Tongue (tissue), 3 donors: ENCODE measurements at places on chromosomes 5 and 9. TPM values are rescaled to one million over a fixed set of nuclear protein-coding genes. Genes with fewer than 3 reads are reported as not detected.
A peak's percentile ranks its signal among the peaks of the same experiment; 100 is the strongest.

The CER1 gene
- total RNA-seq, result not detected

The TMC1 gene
- total RNA-seq, result 0.62 TPM

The HEXB gene
- 85.4 TPM for total RNA-seq

The ITGA2 gene
- total RNA-seq, result 26.1 TPM

The CNTLN gene
- total RNA-seq, result 20.5 TPM

The IL3 gene
- not detected for total RNA-seq

GRCh38 chr5:111364992-111365391, 140.8 kb downstream of the CAMK4 start:
- DNase-seq, result peak; percentile 14

- DNase-seq, result no peak
Observed at GRCh38 chr5:96638561-96638960, 23.6 kb upstream of the CAST start.

- DNase-seq, result no peak
Observed at GRCh38 chr5:118146824-118147223, 841.5 kb downstream of the DTWD2 start.

DNA sequence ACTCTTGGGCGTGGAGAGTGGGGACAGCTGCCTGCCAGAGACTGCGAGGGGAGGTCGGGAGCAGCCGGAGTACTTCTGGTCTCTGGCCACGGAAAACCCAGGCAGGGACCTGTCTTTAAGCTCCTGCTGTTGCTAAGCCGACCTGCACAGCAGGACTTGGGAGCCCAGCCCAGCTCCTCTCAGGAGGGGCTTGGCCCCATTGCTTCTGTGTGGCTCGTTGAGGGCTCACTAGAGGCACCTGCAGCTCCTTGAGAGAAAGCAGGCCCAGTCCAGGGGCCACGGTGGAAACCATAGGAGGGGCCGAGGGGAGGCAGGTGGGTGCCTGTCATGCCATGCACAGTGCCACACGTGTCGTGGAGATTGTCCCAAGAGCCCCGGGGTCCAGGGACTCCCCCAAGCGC, 3.3 kb upstream of the LCN2 start:
- DNase-seq, result no peak

DNA sequence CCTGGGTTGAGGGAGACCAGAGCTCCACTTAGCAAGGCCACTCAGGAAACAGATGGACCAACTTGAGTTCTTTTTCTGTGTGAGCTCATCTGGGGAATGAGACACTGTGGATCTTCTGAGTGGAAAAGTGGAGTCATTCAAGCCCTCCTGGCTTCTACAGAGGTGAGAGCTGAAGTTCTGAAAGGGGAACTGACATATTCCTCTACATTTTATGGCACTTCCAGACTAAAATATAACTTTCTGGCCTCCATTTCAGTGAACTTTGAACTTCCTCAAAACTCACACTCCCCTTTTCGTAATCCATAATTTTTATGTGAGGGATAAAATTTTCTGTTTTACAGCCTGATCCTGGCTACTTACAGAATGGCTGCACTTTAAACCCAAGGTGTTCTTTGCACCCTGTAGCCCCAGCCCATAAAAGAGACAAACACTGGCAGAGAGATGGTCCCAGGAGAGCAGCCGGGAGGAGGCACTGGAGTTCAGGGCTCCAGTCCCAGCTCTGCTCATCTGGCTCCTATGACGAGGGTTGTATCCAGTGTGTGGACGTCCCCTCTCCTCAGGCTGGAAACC, 10.8 kb downstream of the SPAAR start:
- DNase-seq, result peak; percentile 65

DNA sequence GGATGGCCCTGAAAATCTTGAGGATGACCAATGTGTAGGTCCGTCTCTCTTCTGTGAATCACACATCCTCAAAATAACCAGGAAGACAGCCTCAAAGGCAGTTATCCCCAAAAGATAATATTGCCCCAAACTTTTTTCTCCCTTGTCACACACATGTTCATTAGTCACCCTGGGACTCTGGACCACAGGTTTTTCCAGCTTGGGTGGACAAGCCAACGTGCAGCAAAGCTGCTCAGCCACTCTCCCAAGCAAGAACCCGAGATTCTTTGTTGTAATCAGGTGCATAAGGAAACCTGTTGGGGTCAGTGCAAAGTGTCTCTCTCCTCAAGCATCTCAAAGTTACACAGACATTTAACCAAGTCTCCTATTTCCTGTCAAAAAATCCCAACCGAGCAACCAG, 196.6 kb downstream of the GNA14 start:
- no peak for DNase-seq

DNA sequence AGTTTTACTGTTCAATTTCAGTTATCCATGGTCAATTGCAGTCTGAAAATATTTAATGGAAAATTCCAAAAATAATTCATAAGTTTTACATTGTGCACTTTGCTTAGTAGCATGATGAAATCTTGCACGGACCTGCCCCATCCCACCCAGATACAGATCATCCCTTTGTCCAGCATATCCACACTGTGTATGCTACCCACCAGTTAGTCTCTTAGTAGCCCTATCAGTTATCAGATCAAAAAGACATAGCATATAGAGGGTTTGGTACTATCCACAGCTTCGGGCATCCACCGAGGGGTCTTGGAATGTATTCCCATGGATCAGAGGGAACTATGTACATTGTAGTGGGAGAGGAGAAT, 97.7 kb downstream of the SLC44A1 start:
- no peak for DNase-seq

DNA sequence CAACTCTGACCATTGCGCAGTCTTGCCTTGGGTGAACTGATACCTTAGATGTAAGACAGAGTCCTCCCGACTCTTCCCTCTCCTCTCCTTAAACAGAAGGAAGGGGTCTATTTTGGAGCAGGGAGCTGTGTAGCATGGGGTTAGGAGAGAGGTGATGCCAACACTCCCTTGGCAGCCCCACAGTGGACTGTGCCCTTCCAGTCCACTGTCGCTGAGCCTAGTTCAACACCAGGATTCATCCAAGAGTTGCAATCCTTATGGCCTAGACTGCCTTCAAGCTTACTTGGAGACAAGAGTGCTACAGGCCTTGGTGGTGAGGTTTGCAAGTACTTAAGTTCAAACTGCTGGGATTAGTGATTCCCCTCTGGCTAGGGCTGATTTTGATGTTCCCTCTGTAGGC, 51.4 kb downstream of the NDUFAF2 start:
- DNase-seq, result no peak

- DNase-seq, result no peak
Observed at GRCh38 chr9:103985077-103985476, 109.0 kb upstream of the SMC2 start.

- no peak for DNase-seq
Observed at GRCh38 chr5:83022334-83022733, 54.9 kb downstream of the TMEM167A start.

GRCh38 chr9:87909310-87910041, 8.3 kb upstream of the SPATA31C1 start:
- DNase-seq, result no peak

GRCh38 chr5:142871363-142872193, 101.4 kb downstream of the ARHGAP26 start:
- peak; percentile 59 for DNase-seq

GRCh38 chr9:27423915-27424710, 100.0 kb upstream of the IFNK start:
- DNase-seq, result no peak

- no peak for DNase-seq
Observed at GRCh38 chr5:177450667-177451424, 4.2 kb downstream of the PRR7 start.

- DNase-seq, result peak; percentile 13
Observed at GRCh38 chr5:179906795-179907555, 722 bp downstream of the TBC1D9B start.

DNA sequence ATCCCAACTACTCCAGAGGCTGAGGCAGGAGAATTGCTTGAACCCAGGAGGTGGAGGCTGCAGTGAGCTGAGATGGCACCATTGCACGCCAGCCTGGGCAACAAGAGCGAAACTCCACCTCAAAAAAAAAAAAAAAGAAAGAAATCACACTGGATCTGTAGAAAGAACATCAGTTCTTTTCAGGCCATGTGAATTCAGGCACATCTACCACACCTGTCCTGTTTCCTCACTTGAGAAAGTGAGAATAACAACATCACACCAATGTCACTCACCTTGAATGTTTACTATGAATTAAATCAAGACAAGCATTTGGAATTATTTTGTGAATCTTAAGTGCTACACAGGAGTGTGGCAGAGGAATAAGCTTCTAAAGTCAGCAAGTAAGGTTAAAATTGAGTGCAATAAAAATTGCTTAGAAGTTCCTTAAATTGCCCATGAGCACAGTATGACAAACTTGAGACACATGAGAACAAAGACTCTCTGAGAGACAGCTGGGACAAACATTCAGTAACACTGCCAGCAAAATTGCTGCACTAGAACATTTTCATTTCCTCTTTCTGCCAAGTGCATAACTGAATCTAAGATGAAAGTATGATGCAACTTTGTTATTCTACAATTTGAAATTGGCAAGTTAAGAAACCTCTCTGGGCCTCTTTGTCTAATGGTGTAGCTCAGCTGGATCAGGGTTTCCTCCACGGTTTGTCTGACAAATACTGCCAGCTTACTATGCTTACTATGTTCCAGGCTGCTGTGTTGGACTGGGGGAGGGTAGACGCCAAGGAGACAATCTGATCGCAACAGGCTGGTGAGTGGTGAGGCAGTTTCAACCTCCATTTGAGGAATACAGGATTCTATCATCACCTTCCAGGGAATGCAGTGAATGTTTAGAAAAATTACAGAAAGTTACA, 1.9 kb upstream of the RIC1 start:
- DNase-seq, result peak; percentile 83
